ENCODE measurements at places on chromosomes 3 and 15.

DNA sequence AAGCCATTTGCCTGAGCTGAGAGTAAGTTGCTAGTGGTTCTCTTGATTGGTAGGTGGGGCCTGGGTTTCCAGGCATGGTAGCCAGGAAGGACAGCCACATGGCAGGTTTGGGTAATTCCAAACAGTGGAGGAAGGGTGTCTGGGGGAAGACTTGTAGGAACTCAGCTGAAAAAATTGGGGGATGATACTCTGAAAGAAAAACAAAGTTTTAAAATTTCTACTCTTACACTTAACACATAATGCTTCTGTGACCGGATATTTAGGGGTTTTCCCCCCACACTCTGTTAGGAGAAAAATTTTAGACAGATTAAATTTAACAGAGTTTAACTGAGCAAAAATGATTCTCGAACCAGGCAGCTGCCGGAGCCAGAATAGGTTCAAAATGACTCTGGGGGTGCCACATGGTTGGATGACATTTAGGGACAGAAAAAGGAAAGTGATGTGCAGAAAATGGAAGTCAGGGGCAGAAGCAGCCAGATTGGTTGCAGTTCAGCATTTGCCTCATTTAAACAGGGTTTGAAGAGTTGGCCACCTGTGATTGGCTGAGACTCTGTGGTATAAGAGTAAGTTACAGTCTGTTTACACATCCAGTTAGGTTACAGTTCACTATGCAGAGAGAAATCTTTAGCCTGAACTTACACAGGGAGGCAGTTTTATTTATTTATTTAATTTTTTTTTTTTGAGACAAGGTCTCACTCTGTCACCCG lies 8.1 kb downstream of the B2M start:
- DNase-seq = peak; percentile 85

DNA sequence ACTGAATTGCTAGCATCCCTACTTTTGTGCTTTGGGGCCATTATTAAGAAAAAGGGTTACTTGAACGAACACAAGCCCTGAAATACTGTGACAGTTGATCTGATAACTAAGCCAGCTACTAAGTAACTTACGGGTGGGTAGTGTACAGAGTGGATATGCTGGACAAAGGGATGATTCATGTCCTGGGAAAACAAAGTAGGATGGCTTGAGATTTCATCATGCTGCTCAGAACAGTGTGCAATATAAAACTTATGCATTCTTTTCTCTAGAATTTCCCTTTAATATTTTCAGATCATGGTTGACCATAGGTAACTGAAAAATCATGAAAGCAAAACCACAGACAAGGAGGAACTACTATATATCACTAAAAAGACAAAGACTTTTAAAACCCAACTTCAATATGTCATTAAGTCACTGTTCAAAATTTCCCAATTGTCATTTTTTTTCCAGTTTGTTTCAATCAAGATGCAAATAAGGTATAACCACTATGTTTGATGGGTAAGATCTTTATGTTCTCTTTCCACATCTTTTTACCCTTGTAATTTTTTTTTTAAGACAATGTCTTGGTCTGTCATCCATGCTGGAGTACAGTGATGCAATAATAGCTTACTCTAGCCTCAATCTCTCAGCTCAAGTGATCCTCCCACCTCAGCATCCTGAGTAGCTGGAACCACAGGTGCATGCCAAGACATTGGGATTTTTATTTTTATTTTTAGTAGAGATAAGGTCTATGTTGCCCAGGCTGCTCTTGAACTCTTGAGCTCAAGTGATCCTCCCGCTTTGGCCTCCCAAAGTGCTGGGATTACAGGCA lies 67.7 kb downstream of the IFT80 start:
- DNase-seq = no peak

- DNase-seq = no peak
These were observed 149.4 kb downstream of the SNRK start for GRCh38 chr3:43435706-43436105.

- no peak for DNase-seq
These were observed 39.4 kb downstream of the WWTR1 start for GRCh38 chr3:149618151-149619123.

GRCh38 chr3:31562525-31562924 lies 29.8 kb downstream of the STT3B start:
- no peak for DNase-seq

DNA sequence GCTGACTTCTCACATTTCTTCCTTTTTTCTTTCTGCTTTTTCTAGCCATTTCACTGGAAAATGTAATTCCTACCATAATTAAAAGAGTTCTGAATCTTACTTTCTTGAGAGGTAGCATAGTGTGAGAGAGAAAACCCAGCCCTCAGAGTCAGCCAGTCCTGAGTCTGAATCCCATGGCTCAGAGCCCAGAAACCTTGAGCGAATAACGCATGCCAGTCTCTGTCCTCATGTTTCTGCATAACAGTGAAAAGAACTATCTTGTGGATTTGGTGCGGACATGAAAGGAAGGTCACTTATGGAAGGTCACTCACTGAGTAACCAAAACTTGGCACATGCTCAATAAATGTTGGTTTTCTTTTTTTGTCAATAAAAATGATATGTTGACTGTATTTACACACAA lies 29.3 kb upstream of the SLCO3A1 start:
- no peak for DNase-seq

DNA sequence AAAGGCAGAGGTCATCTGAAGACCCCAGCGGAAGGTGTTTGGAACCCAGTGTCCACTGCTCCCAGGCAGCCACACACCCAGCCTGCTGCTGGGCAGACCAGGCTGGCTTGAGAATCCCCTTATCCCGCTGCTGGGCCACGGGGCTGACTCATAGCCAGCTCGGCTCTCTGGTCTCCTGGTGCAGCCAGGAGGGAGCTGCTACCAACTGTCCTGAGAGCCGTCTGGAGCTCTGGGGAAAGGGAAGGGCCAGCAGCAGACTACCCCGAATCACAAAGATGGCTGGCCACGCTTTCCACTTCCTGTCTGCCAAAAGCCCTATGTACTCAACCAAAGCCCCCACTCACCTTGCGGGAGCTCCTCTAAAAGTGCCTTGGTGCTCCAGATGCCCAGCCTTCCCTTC lies 38.3 kb downstream of the WHAMM start:
- no peak for DNase-seq

GRCh38 chr3:196996454-196997265 lies 28.0 kb upstream of the PIGZ start:
- no peak for DNase-seq

DNA sequence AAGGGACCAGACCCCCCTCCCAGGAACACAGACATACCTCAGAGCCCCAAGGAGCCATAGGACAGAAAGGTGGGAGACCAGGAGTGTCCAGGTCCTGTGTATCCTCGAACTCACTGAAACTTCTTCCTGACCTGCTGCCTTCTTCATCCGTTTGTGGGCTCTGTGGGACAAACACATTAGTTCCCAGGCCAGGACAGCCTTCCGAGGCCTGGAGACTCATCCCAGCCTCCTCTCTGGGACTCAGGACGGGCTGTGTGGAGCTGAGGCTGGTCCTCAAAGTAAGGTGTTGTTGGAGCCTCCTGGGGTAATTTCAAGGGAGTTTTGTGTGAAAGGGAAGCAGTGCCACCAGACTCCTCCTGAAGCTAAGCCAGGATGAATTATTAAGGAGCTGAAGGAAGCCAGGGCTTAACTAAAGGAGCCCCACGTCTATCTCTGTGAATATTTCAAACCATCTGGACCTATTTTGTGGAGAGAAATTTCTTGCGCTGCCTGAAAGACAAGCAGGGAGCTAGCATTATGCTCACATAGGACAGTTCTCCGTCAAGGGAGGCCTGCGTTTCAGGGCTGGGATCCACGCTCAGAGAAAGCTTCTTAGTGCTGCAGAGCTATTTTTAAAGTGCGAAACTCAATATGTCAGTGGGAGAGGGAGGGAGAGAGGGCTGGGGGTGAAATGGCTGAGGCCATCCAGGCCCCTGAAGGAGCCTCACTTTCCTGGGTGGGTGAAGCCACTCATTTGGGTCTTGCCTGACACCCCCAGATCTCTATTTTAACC lies 29.8 kb upstream of the PLA2G4E start:
- no peak for DNase-seq

DNA sequence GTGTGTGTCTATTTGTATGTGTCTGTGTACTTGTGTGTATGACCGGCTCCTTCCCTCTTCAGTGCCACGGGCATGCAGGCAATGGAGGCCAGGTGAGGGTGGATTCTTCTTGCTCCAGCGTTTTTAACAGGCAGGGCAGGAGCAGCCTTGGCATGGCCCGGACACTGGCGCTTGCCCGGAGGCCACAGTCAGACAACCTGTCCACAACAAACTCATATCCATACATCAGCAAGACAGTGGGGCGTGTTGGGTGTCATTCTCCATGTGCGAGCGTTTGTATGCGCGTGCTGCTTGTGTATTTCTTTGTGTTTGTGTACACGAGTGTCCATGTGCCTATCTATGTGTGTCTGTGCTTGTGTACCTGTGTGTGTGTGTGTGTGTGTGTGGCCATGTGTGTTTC lies 29.8 kb downstream of the PTH1R start:
- no peak for DNase-seq

DNA sequence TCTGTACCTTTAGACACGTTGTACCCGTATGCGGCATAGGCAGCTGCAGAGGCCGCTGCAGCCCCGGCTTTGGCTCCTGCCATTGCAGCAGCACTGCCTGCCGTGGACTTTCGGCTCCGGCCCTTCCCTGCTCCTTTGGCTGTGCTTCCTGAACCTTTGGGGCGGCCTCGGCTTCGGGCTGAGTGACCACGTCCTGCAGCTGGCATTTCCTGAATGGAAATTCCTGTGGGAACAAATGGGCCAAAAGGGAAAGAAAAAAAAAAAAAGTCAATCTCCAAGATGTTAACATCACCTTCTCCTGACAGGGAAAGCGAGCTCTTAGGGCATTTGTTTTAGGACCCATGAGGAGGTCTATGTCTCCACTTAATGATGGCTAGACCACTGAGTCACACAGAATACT lies 29.6 kb downstream of the CHAC1 start:
- DNase-seq = no peak

DNA sequence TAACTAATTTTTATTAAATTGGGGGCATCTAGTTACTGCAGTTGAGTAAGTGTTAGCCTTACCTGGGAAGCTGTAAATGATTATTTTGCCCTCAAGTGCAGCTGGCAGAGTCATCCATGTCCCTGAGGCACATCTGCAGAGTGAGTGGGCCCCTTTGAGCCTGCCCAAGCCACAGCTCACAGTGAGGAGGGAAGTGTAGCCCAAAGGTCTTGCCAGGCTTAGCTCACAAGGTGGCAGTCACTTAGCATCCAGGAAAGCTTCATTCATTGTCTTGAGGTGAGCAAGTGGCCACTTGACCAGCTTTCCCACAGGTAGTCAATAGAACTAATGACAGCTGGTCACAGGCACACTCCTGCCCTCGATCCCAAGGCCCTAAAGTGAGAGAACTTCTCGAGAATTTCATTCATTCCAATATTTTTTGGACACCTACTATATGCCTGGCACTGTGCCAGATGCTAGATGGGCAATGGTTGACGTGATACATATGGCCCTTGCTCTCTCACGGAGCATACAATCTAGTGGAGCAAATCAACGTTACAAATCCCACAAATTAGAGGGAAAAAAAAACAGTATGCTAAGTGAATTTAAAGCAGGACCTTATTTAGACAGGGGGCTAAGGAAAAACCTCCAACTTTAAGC lies 163.3 kb upstream of the IL12A start:
- no peak for DNase-seq

DNA sequence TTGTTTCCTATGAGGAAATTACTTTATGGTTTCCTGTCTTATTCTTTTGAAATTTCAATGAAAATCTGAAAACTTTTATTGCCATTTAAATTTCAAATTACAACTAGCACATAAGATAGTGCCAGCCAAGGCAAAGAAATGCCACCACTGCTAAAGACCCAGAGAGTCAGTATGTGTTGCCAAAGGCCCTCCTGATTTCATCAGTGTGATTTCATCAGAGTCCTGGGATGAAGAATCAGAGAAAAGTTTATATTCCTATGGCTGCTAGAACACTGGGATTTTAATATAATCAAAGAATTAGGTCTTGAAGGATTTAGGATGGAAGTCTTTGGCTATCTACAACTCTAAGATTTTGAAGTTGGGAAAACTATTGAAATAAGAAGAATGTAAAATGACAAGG lies 434.2 kb upstream of the CCDC54 start:
- no peak for DNase-seq

- DNase-seq = no peak
These were observed 22.4 kb downstream of the FBXW12 start for GRCh38 chr3:48394391-48394790.

DNA sequence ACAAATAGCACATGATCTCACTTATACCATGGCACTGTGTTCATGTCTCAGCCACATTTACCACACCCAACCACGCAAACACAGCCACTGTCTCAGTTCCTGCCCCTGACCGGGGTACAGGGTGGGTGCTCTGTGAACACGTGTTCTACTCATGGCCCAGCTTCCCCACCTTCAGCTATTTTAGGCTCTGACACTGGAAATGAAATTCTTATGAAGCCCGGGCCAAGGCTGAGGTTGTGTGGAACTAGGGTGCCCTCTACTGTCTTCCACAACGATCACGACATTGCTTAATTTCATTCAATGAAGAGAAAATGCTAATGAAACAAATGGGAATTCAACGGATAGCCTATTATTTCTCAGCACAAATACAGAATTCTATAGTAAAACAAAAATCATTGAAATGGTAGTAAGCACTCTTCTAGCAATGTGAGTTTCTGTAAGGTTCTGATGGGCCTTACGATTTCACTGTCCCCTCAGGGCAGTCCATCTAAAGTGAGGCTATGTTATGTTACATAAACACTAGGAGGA lies 2.1 kb upstream of the GABRA5 start:
- DNase-seq = peak; percentile 67

GRCh38 chr3:189967254-189967865 lies 153.3 kb downstream of the P3H2 start:
- peak; percentile 83 for DNase-seq

DNA sequence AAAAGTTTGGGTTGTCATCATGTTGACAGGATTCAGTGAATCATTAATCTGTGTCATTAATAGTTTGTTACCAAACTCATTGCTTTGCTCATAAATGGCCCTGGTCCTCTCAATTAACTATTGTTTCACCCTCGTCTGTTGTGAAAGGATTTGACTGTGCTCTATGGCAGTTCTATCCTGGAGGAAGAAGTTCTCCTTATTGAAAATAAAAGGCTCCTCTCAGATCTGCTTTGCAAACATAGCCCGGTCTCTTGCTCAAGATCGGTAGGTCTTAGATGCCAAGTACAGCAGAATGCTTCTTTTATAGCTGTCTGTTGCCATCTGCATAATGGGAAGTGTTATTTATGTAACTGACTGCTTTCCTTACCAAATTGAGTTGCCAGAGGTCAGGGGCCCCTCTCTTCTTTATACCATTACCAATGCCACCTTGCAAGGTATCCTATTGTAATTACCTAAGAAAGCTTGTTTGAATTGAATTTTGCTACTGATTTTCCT lies 146.5 kb downstream of the EBLN2 start:
- DNase-seq = peak; percentile 74

GRCh38 chr3:45870099-45870498 lies 16.2 kb upstream of the CCR9 start:
- no peak for DNase-seq

DNA sequence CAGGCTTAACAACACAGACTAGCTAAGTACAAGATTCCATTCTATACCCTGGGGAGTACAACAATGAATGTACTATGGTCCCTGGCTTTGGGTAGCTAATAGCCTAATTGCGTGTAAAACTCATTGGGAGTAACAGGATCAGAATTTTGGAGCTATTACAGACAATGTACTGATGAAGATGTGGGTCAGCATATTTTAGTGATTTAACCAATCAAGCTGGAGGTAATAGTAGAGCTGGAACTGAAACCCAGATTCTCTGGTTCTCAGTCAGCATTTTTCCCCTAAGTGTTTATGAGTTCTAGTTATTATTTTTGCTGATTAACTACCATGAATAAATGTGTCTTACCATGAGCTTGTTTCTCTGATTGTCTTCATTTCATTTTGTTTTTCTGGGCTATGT lies 578.7 kb downstream of the NLGN1 start:
- DNase-seq = no peak

- DNase-seq = no peak
These were observed 1.9 kb downstream of the KLHDC8B start for GRCh38 chr3:49173116-49173791.
